ENCODE measurements at places on chromosomes 6 and 20. TPM values are rescaled to one million over a fixed set of nuclear protein-coding genes. Genes with fewer than 3 reads are reported as not detected.
A peak's percentile ranks its signal among the peaks of the same experiment; 100 is the strongest.

ZFP57 gene
- 0.16 TPM for polyA plus RNA-seq

ZSCAN31 gene
- 11.3 TPM for polyA plus RNA-seq

WFDC8 gene
- 0.27 TPM for polyA plus RNA-seq

DNA sequence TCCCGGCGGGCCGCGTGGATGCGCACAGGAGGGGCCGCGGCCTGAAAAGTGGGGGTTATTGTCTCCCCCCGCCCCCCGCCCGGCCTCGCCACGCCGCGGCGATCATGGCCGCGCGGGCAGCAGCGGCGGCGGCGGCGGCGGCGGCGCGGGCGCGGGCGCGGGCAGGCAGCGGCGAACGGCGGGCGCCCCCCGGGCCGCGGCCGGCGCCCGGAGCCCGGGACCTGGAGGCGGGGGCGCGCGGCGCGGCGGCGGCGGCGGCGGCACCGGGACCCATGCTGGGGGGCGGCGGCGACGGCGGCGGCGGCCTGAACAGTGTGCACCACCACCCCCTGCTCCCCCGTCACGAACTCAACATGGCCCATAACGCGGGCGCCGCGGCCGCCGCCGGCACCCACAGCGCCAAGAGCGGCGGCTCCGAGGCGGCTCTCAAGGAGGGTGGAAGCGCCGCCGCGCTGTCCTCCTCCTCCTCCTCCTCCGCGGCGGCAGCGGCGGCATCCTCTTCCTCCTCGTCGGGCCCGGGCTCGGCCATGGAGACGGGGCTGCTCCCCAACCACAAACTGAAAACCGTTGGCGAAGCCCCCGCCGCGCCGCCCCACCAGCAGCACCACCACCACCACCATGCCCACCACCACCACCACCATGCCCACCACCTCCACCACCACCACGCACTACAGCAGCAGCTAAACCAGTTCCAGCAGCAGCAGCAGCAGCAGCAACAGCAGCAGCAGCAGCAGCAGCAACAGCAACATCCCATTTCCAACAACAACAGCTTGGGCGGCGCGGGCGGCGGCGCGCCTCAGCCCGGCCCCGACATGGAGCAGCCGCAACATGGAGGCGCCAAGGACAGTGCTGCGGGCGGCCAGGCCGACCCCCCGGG, 637 bp downstream of the ARID1B start:
- no peak for DNase-seq

DNA sequence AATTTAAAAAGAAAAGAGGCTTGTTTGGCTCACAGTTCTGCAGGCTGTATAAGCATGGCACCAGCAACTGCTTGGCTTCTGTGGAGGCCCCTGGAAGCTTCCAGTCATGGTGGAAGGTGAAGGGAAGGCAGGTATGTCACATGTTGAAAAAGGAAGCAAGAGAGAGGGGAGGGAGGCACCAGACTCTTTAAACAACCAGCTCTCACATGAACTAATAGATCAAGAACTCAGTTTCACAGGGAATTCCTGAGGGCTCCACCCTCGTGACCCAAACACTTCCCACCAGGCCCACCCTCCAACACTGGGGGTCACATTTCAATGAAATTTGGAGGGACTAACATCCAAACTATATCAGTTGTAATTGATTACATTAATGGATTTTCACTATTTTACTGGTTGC, 127.9 kb upstream of the MLIP start:
- DNase-seq = no peak

DNA sequence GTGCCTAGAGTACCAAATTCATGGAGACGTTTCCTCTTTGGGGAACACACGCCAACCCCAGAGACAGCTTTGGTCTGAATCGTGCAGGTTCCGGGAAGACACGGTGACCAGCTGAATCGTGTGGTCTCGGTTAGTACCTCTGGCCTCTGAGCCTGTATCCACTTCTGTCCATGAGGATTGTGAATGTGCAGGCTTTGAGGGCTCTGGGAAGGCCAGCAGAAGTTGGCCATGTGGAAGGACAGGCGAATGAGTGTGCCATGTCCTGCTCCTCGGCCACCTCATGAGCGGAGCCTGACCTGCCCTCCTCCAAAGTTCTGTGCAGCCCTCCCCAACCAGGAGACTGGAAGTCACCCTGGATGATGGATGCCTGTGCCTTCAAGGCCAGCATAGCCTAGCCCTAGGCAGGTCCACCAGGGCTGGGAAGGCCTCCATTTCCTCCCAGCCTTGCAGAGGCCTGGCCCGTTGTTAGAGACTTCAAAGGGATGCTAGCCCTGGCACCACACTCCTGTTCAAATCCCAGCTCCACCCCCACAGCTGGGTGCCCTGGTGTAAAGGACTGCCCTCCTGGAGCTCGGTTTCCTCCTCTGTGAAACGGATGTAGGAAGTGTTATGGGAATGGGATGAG, 1.7 kb upstream of the TMEM74B start:
- no peak for DNase-seq

- DNase-seq = no peak
These were observed 83.7 kb downstream of the SULF2 start for GRCh38 chr20:47701612-47702011.

DNA sequence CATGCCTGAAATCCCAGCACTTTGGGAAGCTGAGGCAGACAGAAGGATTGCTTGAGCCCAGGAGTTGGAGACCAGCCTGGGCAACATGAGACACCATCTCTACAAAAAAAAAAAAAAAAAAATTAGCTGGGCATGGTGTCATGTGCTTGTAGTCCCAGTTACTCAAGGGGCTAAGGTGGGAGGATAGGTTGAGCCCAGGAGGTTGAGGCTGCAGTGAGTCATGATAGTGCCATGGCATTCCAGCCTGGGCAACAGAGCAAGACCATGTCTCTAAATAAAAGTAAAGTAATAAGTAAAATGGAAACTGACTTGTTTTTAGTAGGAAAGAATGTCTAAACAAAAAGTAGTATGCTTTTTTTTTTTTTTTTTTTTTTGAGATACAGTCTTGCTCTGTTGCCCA, 240.7 kb downstream of the ARID1B start:
- no peak for DNase-seq

DNA sequence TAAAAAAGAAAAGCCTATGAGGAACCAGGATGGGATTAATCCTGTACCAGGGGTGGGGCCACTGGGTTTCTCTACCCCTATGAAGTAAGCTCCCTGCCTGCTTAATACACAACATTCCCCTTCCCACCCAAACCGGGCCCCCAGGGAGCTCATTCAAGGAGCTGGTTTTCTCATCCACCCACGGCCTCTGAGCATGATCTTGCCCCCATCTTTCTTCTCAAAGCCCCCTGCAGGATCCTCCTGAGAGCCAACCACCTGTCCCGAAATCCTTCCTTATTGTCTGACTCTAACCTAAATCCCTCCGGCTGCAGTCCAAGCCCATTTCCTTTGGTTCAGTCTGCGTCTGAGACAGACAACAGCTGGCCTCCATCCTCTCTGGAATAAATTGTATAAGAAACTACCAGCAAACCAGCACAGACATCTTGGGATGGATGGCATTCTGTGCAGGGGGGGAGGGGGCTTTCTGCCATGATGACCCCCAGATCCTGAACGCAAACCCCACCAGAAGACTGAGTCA, 21.0 kb downstream of the KCNK5 start:
- no peak for DNase-seq

DNA sequence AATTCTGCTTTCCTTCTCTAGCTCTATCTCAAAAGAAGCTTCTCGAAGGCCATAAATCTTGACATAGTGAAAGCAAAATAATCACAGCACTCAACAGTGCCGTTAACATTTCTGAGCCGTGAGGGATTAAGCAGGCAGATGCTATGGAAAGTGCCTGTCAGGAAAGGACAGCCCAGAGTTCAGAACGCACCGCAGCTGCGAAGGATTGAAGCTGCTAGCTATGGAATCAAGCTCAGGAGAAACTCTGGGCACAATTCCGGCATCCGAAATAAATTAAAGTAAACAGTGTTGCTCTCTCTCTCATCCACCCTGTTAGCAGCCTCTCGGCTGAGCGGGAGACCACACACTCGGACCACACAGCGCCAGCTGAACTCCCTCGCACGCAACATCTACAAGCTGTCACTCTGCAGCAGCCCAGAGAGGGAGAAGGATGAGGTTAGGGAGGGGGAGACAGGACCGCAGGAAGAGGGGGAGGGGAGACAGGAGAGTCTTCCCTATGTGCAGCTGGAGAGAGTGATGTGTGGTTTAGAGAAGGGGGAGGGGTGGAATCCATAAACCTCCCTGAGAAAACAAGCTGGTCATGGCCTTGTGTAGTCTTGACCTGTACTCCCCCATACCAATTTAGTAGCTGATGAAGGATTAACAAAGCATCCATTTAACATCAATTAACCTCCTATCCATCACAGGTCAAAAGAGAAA, 9.0 kb downstream of the EXOC2 start:
- peak; percentile 75 for DNase-seq

DNA sequence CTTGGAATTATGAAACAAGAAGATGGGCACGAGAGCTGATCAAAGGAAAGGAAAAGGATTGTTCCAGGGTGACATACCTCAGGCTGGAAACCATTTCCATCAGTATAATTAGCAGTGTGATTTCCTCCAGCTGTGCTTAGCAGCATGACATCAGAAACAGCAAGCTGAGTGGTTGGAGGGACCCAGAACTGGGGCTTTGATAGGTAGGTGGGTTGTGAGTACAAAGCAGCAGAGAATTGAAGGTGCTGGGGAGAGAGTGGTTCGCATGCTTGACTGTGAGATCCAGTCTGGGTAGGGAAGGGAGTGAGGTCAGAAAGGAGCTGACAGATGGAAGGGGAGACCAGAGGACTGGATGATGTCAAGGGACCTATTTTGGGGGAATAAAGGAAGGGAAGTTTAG, 90.4 kb downstream of the CD164 start:
- no peak for DNase-seq

GRCh38 chr6:159282421-159282820, 113.2 kb downstream of the FNDC1 start:
- no peak for DNase-seq

DNA sequence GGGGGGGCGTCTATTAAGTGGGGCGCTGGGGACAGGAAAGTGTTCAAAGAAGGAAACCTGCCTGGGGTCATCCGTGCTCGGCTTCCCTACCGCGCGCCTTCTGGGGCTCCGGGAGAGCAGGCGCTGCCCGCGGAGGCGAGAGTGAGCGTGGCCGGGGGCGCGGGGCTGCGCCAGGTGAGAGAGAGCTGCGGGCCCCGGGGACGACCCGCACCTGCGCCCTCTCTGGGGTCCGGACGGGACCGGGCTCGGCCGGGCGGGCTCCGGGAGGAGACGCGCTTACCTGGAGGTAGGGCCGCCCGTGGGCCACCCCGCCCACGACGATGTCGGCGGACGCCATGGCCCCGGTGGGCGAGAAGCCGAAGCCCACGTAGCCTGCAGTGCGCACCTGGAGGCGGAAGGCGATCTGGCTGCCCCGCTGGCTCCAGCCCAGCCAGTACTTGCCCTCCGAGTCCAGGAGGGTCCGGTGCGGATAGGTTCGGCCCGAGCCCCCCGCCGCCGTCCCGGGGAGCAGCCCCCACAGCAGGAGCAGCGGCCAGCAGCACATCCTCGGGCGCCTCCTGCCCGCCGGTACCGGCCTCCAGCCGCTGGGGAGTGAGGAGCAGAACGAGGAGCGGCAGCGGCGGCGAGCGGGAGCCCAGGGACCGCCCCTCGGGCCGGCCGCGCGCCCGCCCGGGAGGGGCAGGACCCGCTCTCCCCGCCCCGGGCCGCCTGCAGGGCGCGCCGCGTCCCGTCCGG, at the start of gene MOXD1:
Gene MOXD1 (minus strand): TSS at position 593 of the 735 bp plus-strand sequence. CDS start 49 bp downstream, at position 544.
- DNase-seq = no peak

DNA sequence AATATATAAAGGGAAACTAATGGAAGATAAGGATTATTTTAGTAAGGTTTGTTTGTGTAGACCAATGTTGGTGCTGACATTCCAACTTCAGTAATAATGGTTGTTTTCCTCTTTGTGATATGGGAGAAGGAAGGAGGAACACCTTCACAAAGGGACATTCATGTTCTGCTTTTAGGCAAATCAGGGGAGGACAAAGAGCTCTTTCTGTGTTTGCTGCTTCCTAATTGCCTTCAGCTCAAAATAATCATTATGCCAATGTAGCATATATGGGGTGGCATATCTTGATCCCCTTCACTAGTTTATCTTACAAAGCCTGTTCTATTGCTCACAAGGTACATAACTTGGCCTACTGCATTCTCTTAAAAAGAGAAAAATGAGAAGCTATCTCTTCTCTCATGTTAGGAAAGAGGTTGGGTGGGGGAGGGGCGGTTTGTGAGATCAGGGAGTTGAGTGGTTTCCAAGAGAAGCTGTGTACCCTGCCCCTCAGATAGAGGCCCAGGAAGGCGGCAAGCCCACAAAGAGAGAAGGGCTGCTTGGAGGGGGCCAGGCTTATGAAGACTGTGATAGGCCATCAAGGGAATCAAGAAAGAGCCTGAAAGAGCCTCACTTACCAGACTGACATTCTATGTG, 4.7 kb upstream of the ADGRG6 start:
- no peak for DNase-seq

DNA sequence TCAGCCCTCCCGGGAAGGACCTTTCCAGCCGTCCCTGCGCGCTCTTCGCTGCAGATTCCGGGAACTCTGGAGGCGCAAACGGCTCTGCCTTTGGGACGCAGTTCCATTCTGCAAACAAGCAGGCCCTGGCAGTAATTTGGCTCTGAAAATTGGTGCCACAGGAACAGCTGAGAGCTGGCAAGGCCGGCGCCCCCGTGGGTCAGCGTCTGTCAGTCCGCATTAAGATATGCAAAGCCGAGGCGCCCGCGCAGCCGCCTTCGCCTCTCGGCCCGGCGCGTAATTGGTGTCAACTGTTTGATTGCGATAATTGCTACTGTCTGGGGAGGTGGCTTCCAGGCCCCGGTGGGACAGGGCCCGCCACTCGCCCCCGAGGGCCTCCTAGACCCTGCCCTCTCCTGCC, 73.6 kb downstream of the NCR2 start:
- DNase-seq = no peak

DNA sequence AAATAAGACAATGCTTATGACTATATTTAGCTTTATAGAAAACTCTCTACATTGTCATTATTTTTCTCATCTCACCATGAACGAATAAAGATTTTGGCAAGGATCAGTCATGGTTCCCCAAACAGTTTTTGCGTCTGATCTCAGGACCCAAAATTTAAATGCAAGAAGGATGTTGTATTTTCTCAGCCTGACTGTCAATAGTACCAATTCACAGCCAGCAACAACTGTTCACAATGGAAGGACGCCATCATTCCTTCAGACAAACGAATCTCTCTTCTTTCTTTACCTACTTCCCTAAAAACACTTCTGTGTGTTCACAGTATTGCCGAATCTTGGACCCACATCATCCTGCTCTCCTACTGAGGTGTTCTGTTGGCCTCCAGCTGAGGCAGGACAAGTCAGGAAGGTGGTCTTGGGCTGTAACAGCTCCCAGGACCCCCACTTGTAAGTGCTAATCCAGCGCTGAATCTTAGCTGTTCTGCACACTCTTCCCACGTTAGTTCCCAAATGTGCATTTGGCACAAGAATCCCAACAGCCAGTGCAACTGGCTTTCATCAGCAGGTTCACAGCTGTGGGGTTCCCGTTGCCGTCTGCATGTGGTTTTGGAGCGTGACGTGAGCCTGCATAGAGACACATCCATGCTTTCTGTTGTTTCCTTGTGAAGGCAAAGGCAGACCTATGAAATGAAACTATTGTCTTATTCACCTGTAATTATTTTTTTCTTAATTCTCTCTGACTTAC, 600.0 kb downstream of the QKI start:
- no peak for DNase-seq

- DNase-seq = no peak
These were observed 3.0 kb upstream of the ARID1B start for GRCh38 chr6:156773935-156774852.

Measured in left renal cortex interstitium (tissue), 4 donors.